T-cell (primary cell): ENCODE measurements at places on chromosomes 1 and 21. TPM values are rescaled to one million over a fixed set of nuclear protein-coding genes. Genes with fewer than 3 reads are reported as not detected.

GRCh38 chr1:226063224-226063976 lies 884 bp downstream of the H3-3A start:
- peak overlapping the region; percentile 95 for H3K27ac ChIP-seq
- peak; percentile 52 for DNase-seq
- H3K27me3 ChIP-seq, result no peaks in the 10 kb centered on the region
- peaks cover 35% of the 10 kb centered on the region for H3K4me1 ChIP-seq

Gene MYOM3
- not detected for total RNA-seq

DNA sequence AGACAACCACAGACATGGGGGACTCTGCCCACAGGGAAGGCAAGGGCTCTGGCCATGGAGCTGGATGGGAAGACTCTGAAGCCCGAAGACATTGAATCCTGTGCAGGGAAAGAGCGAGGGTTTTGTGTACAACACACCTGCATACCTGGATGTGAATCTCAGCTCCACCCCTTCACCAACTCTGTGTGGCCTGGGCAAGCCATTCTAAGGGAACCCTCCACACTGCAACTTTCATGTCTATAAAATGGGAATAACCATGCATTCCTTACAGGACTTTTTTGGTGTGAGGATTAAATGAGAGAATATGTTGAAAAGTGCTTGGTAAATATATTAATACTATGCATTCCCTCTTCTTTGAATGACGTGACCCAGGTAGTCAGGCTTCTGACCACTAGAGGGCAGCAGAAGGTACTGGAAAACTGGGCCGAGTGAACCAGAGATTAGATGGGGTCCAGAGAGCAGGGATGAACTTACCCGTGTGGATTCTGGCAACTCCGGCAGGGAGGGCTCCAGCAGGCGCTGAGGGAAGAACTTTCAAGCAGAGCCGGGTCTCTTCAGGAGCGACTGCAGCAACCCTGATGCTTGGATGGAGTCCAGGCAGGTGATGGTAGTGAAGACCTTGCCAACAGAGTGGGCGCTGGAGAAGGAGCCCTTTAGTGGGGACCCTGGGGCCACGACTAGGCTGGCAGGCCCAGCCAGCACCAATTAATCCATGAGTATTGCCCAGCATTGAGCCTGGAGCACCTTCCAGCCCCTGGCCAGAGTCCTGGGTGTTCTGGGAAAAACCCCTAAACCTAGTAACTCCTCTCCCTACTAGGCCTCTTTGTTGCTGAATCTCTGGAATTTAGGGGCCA lies 834 bp upstream of the ELF3 start:
- no peaks in the 10 kb centered on the region for H3K4me1 ChIP-seq
- no peak overlapping the region for H3K27ac ChIP-seq
- H3K36me3 ChIP-seq, result peaks cover 11% of the 10 kb centered on the region
- no peak for DNase-seq
- no peak overlapping the region for H3K4me3 ChIP-seq

Gene HEYL
- not detected for total RNA-seq

GRCh38 chr1:53847980-53848379 lies 9.9 kb upstream of the NDC1 start:
- peaks cover 15% of the 10 kb centered on the region for H3K36me3 ChIP-seq
- H3K27me3 ChIP-seq, result no peaks in the 10 kb centered on the region
- H3K4me3 ChIP-seq, result no peak overlapping the region
- no peak overlapping the region for H3K27ac ChIP-seq
- no peaks in the 10 kb centered on the region for H3K4me1 ChIP-seq
- no peak for DNase-seq

DNA sequence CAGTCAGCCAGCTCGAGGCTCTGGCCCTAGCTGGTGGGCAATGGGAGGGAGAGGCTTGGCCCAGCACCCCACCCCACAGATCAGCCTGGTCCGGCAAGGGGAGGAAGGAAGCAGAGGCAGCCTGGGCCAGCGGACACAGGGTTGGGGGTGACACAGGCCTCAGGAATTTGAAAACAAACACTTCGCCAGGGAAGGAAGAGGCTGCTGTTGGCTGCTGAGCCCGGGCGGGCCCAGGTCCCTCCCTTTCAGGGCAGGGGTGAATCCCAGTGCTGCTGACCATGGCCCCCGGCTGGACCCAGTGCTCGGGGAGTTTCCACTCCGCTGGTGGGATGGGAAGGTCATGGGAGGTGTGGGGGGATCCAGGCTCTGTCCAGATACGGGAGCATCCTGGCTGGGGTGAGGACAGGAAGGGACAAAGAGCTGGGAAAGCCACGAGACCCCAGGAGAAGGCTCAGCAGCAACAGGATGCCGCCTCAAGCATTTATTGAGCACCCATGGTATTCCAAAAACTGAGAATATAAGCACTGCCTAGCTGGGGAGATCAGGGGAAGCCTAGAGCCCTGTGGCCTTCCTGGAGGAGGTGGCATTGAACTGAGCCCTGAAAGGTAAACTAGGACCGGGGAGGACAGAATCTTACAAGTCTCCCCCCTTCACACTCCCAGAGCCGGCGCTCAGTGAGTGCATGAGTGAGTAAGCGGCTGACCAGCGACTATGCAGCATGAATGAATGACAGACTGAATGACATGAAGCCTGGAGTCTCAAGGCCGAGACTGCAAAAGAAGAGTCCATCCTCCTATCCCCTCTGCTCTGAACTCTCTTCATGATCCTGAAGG lies 26.2 kb upstream of the EPHA2 start:
- no peak overlapping the region for H3K4me3 ChIP-seq
- no peaks in the 10 kb centered on the region for H3K4me1 ChIP-seq
- no peak for DNase-seq
- peaks cover 14% of the 10 kb centered on the region for H3K27me3 ChIP-seq
- no peaks in the 10 kb centered on the region for H3K36me3 ChIP-seq

DNA sequence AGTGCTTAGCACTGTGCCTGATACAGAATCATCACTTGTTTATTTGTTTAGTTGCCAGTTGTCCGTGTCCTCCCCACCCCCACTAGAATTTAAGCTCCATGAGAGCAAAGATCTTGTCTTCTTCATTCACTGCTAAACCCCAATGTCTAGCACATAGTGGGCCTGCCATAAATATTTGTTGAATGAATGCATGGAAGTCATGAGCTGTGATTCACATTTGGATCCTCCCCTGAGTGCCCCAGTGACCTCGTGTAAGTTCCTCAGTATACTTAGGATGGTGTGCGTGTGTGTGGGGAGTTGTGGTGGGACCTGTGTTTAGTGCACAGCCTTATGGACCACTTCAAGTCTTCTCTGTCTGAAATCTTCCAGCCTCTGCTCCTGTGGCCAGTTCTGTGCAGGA lies 23.1 kb downstream of the IER5 start:
- H3K4me3 ChIP-seq, result no peak overlapping the region
- no peak for DNase-seq
- H3K4me1 ChIP-seq, result peaks cover 8% of the 10 kb centered on the region
- no peak overlapping the region for H3K27ac ChIP-seq

DNA sequence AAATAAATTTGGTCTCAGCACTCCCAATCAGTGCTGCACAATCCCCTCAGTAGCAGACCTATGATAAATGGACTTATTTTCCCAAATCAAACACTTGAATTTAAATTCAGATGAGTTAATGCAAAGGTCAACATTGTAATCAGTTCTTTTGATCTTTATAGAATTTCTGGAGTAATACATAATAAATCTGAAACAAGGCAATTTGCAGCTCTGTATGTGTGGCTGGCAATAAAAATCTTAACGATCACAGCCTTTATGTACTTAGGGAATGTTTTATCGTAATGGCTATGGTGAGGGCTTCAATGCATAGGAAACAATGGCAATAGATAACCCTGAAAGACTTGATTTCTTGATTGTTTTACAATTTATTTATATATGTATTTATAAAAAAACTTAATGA lies 91.4 kb downstream of the GPATCH2 start:
- no peaks in the 10 kb centered on the region for H3K27me3 ChIP-seq
- no peak for DNase-seq
- no peak overlapping the region for H3K4me3 ChIP-seq
- no peaks in the 10 kb centered on the region for H3K4me1 ChIP-seq
- no peaks in the 10 kb centered on the region for H3K36me3 ChIP-seq

GRCh38 chr21:46100020-46100419 lies 2.1 kb downstream of the COL6A2 start:
- DNase-seq, result no peak
- H3K4me3 ChIP-seq, result no peak overlapping the region
- no peaks in the 10 kb centered on the region for H3K36me3 ChIP-seq
- no peak overlapping the region for H3K27ac ChIP-seq

DNA sequence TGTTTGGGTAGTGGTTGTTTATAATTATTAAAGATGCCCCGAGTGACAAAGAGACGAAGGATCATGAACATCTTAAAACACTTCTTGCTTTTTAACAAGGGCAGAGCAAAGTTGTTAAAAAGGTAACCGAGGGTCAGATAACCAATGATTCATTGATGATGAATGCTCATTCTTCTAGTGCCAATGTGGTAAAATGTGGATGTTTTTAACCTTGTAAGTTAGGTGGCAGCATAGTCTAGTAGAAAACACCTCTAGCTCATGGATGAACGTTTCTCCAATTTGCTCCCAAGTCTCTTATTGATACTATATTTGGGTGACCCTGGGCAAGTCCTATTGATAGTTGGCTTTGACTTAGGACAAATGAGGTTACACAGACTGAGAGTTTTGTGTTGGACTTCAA lies 167.9 kb downstream of the KIF26B start:
- H3K27ac ChIP-seq, result no peak overlapping the region
- no peak for DNase-seq
- no peaks in the 10 kb centered on the region for H3K4me1 ChIP-seq

DNA sequence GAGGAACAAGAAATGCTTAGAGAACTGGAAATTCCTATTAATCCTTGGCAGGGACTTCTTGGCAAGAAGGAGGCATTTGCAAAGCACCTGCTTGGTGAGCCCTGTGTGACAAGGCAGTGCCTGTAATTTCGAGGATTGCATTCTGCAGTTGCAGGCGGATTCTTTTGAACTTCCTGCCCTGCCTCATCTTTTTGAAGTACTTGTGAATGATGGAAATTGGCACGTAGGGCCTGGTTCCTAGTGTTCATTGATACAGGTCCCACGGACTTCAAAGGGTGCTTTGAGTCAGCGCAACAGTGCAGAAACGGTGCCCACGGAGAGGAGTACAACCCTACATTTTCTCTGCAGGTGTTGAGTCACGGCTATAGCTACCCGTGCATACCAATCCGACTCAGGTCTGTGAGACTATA lies 6.4 kb downstream of the HUNK start:
- no peak overlapping the region for H3K27ac ChIP-seq
- no peaks in the 10 kb centered on the region for H3K4me1 ChIP-seq
- H3K4me3 ChIP-seq, result no peak overlapping the region

DNA sequence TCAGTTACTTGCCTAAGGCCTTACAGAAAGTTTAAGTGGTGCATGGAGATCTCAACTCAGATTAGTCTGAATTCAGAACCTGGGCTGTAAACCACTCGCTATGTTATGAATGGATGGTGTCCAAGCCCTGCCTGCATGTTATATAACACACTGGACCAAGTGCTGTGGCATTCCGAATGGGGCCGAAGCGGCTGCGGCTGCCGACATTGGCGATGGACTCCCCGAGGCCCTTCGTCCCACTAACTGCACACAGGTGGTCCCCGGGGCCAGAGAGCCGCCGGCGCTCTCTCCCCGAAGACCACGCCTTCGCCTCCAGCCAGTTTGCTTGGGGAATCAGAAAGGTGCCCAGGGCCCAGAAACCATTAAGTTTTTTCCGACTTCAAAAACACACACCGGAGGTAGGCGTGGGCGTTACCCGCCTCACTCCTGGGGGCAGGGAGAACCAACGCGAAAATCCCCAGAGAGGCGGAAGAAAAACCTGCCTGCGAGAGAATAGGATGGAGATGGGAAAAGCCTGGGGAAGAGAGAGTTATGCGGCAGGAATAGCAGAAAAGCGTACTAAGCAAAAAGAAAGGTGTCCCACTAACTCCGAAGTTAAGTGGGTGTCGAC lies 579 bp upstream of the TENT5C start:
- no peaks in the 10 kb centered on the region for H3K36me3 ChIP-seq
- peak overlapping the region; percentile 86 for H3K4me3 ChIP-seq
- H3K4me1 ChIP-seq, result peaks cover 30% of the 10 kb centered on the region
- peaks cover 2% of the 10 kb centered on the region for H3K27me3 ChIP-seq
- peak overlapping the region; percentile 94 for H3K27ac ChIP-seq
- DNase-seq, result no peak

DNA sequence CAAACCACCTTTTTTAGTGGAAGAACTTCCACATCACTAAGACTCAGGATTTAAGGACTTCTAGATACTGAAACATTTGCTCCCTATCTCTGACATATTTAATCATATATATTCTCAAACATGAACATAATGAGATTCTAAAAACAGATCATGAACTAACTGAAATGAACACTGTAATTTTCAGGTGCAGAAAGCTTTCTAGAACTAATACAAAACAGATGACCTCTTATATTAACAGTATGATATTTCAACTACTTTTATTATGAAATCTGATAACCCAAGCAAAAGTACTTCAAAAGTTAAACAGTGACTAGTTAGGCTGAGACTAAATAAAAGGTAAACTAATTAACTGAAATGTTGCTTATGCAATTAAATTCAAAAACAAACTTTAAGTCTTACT lies 157.5 kb downstream of the COP1 start:
- H3K27ac ChIP-seq, result no peak overlapping the region
- no peak overlapping the region for H3K4me3 ChIP-seq
- peaks cover 2% of the 10 kb centered on the region for H3K36me3 ChIP-seq
- no peak for DNase-seq
- H3K4me1 ChIP-seq, result no peaks in the 10 kb centered on the region

DNA sequence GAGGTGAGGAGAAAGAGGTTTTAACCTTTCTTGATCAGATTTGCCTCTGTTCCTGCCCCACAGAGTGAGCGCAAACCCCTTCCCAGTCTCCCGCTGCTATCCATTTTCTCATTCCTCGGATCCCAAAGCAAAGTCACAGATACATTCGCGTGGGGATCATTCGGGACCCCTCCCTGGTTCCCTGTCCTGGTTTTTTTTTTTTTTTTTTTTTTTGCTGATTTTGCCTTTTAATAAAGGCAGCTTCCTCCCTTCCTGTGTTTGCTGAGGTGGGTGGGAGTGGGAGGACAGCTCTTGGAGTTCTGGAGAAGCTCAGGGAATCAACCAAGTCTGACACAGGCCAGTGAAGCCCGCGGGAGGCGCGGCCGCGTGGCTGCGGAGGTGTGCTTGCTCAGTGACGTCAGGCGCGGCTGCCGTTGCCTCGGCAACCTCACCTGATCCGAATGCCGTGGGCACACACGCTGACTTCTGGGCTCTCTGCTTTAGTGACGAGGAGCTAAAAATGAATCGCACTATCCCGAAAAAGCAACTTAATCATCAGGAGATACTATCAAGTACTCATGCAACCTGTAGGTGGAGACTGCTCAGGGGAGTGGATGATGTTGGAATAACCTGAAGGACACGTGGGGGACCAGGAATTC lies 106.4 kb downstream of the TBX19 start:
- no peaks in the 10 kb centered on the region for H3K36me3 ChIP-seq
- H3K4me3 ChIP-seq, result peak overlapping the region; percentile 2
- H3K27ac ChIP-seq, result peak overlapping the region; percentile 61
- DNase-seq, result peak; percentile 81
- peaks cover 20% of the 10 kb centered on the region for H3K4me1 ChIP-seq

DNA sequence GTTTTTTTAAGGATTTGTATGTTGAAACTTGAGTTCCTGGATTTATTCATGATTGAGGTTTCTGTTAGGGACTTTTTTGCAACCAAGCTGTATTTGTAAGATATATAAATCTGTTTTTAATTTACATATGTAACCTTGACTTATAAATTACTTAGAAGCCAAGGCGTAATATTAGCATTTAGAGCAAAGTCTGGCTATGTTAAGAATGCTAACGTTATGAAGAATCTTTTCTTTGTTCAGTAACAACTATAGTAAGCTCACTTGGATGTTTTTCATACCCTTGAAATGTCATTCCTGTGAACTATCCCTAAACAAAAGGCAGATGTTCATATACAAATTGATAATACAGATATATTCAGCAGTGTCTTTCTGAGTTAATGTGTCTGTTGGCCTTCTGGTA lies 155.3 kb downstream of the MAGI3 start:
- no peaks in the 10 kb centered on the region for H3K27me3 ChIP-seq
- H3K36me3 ChIP-seq, result no peaks in the 10 kb centered on the region
- no peak overlapping the region for H3K4me3 ChIP-seq
- DNase-seq, result no peak
- no peaks in the 10 kb centered on the region for H3K4me1 ChIP-seq
- no peak overlapping the region for H3K27ac ChIP-seq
